Aorta (tissue), 5 donors: ENCODE measurements at places on chromosomes 6 and 20.
A peak's percentile ranks its signal among the peaks of the same experiment; 100 is the strongest.

- DNase-seq: no peak
Observed at GRCh38 chr20:11266571-11266970, 592.8 kb upstream of the JAG1 start.

DNA sequence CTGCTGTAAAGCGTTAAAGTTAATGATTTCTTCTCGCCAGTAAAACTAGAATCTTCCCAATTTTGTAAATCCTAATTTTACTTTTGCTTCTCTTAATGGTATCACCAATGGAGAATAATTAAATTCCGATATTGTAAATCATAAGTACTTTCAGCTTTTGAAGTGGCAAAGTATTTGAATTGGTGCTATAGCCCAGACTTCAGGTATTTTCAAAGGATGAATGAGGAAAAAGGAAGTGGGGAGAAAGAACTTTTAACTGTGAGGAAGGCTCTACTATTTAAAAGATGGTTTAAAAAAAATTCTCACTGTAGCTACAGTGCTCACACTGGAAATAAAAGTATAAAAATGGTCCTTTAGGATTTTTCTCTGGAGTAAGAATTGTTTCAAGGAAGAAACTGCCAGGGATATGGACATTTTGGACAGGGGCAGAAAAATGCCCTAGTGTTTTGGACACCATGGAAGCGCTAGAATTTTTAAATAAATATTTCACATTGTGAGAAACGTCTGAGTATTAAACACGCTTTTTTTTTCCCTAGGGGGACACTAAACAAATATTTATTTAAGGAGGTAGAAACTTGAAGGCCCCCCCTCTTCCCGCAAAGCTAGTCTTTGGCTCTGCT, 1.3 kb upstream of the TAB2 start:
- DNase-seq: no peak
- H3K4me1 ChIP-seq: no peaks in the 10 kb centered on the region
- H3K27me3 ChIP-seq: no peaks in the 10 kb centered on the region
- H3K27ac ChIP-seq: no peak overlapping the region

- H3K36me3 ChIP-seq: no peaks in the 10 kb centered on the region
- no peaks in the 10 kb centered on the region for H3K4me1 ChIP-seq
- H3K27me3 ChIP-seq: no peaks in the 10 kb centered on the region
- H3K4me3 ChIP-seq: no peak overlapping the region
- no peak overlapping the region for H3K27ac ChIP-seq
- DNase-seq: no peak
Observed at GRCh38 chr6:133202610-133203343, 38.4 kb upstream of the EYA4 start.

- peak overlapping the region; percentile 72 for H3K27ac ChIP-seq
- DNase-seq: no peak
- H3K4me1 ChIP-seq: no peaks in the 10 kb centered on the region
- H3K27me3 ChIP-seq: no peaks in the 10 kb centered on the region
- no peaks in the 10 kb centered on the region for H3K36me3 ChIP-seq
- H3K4me3 ChIP-seq: no peak overlapping the region
Observed at GRCh38 chr6:35487658-35488516, 9.0 kb downstream of the TEAD3 start.

- H3K4me3 ChIP-seq: no peak overlapping the region
- H3K27ac ChIP-seq: no peak overlapping the region
- H3K4me1 ChIP-seq: no peaks in the 10 kb centered on the region
- DNase-seq: no peak
- no peaks in the 10 kb centered on the region for H3K27me3 ChIP-seq
Observed at GRCh38 chr6:47690791-47691190, 7.6 kb upstream of the ADGRF4 start.

- no peaks in the 10 kb centered on the region for H3K4me1 ChIP-seq
- H3K27ac ChIP-seq: no peak overlapping the region
- H3K36me3 ChIP-seq: peaks cover 10% of the 10 kb centered on the region
- no peaks in the 10 kb centered on the region for H3K27me3 ChIP-seq
- DNase-seq: no peak
Observed at GRCh38 chr20:33373735-33374605, 27.3 kb downstream of the CDK5RAP1 start.
